ENCODE measurements at places on chromosomes 5 and 9.

GRCh38 chr5:151018846-151019245, 1.5 kb upstream of the GPX3 start:
- DNase-seq = no peak

DNA sequence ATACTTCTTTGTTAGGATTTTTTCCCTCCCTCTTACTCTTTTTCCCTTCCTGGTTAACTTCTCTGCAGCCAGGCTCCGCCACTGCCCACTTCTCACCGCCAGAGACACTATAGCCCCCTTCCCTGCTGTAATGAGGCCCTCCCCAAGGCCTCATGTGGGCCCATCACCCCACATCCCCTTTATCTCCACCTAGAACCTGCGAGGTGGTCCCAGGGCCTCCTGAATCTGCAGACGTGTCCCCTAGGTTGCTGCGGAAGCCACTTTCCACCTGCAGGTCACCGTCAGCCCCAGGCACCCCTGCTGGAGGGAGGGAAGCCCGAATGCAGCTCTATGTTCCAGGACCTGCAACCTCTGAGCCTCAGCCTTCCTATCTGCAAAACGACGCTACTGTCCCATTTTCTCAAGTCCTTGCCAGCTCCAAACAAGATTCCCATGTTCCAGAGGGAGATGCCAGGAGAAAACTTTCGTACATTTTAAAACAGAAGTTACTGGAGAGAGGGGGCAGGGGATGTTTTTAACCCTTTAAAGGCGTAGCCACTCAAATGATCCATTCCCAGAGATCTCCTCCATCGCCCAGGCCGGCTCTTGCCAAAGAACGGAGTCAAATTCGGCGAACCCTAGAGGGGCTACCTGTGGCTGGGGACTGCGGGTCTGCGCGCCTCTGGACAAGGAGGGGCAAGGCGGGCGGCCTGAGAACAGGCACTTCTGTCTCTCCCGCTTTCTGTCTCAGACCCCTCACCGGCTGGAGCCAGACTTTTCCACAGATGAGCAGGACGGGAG, 929 bp downstream of the SH3PXD2B start:
- peak; percentile 84 for DNase-seq

DNA sequence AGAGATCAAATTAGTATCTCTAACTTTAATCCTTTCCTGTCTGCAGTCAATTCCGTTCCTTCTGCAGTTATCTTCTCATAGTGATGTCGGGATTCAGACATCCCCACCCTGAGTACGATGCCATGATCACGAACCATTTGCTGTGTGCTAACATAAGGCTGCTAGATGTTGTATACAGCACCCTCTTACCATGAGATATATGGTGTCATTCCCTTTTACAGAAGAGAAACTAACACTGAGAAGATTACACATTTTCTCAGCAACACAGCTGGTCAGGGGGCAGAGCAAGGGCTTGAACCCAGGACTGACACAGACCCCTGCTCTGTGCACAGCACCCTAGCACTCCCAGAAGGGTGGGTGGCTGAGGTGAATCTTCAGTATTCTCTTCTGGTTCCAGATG, 46.9 kb upstream of the HSD17B4 start:
- DNase-seq = no peak

- no peak for DNase-seq
Measured at GRCh38 chr5:18090177-18090576, 455.9 kb downstream of the TAF11L14 start.

GRCh38 chr9:136407911-136408310, 2.5 kb downstream of the ENTR1 start:
- no peak for DNase-seq

DNA sequence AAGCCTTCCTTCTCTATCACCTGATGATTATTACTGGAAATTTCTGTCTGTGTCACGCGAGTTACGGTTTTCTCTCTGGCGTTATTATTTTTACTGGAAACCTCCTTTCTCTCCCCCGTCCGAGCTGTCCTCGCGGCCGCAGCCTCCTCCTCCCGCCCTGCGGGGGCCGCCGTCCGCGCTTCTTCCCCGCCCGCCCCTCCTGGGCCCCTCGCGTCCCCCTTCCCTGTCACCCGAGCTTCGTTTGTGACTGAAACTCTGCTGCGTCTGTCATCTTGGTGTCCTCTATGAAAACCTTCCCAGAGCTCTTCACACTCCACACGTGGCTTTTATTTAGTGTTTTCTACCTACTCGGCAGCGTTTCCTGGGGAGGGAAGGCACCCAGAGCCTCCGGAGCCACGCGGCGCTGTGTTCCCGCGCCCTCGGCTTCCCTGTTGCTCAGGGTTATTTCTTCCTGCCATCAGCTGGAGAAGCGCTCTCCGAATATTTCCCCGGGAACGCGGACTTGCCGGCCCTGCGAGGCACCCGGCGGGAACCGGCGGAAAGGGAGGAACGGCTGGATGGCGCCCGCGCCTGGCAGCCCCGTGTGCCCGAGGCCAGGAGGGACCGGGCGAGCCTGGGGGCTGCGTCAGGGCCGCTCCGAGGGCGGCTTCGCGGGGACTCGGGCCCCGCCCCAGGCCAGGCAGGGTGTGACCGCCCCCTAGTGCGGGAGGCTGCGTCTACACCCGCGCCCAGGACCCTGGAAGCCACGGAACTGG, 33.9 kb downstream of the TRIP13 start:
- no peak for DNase-seq

DNA sequence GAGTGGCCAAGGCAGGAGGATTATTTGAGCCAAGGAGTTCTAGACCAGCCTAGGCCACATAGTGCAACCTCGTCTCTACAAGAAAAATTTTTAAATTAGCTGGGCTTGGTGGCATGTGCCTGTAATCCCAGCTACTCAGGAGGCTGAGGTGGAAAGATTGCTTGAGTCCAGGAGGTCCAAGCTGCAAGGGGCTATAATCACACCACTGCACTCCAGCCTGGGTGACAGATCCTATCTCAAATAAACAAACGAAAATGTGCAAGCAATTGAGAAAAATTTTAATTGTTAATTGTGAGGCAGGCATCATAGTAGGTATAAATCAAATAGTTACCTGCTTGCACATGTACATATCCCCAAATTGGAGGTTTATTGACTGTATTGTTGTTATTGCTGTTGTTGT, 15.3 kb downstream of the ALDH7A1 start:
- DNase-seq = no peak

DNA sequence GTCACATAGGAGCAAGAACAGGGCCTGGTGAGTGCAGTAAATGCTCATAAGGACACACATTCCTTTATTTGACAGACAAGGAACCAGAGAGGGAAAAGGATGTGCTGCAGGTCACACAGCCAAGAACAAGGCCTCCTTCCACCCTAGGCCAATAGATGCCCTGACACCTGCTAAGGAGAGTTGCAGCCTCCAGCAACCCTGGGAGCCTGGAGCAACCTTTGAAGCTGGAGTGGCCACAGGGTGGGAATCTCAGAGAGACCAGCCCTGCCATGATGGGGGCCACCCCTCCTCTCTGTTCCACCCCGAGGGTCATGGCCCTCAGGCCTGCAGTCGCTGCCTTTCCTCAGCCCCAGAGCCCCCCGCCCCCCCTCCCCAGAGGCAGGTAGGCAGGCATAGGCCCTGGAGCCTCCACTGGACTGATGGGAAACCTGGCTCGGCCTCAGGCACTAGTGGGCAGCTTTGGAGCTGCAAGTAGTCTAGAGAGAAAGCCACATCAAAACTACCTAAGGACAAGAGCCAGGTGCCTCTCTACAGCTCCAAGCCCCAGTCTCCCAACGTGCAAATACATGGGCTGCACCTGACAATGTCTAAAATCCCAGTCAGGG, 116.1 kb upstream of the SPOCK1 start:
- DNase-seq = no peak

DNA sequence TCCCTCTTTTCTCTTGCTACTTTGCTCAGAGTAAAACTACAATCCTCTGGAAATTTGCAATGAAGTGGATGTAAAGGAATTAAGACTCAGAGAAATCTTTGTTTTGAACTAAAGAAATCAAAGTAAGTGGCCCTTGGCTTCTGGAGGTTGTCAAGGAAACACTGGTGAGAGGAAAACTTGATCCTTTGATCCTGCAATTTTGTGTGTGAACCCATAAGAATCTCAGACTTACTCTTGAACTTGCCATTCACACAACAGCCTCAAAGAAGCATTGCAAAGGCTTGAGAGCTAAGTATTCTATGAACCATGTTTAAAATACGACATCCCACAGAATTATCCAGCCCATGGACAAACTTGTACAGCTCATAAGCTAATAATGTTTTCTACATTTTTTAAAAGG, 827.5 kb downstream of the TAF11L14 start:
- no peak for DNase-seq

- DNase-seq = no peak
Measured at GRCh38 chr9:109474170-109474569, 23.9 kb downstream of the PTPN3 start.

DNA sequence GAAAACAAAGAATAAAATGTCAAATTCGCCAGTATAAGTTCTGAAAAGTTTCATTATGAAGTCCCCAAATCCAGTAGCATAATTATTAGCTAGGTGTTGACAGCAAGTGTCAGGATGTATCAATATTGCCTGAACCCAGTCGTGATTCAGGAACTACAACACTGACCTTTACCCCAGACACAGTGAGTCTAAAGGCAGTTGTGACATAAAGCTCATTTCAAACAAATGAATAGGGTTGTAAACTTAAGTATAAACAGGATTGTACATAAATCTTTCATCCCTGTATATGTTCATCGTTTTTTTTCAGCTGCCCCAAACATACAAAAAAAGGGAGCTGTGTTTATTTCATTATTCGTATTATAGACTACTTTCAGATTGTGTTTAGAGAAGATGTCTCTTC, 385.7 kb downstream of the PLK2 start:
- DNase-seq = no peak

DNA sequence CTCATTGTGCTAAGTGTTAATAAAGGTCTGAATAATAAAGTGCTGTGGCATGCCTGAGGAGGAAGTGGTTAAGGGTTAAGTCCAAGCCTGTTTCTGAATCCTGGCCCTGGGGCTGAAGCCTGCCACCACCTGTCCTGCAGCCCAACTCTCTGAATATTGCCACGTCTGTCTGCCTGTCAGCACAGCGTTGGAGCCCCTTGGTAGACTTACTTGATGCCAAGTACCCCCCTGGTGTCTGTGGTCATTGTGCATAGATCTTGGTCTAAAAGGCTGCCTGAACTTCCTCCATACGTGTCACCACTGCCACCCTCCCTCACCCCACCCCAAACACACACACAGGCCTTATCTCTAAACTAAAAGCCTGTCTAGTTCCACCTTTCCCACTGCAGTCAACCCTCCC, 35.4 kb upstream of the SLC2A8 start:
- no peak for DNase-seq

GRCh38 chr5:149315753-149316152, 29.5 kb upstream of the GRPEL2 start:
- no peak for DNase-seq
